ENCODE measurements at places on chromosomes 2 and 18.

- no peak for DNase-seq
Observed at GRCh38 chr2:240466579-240467148, 31.2 kb downstream of the GPC1 start.

DNA sequence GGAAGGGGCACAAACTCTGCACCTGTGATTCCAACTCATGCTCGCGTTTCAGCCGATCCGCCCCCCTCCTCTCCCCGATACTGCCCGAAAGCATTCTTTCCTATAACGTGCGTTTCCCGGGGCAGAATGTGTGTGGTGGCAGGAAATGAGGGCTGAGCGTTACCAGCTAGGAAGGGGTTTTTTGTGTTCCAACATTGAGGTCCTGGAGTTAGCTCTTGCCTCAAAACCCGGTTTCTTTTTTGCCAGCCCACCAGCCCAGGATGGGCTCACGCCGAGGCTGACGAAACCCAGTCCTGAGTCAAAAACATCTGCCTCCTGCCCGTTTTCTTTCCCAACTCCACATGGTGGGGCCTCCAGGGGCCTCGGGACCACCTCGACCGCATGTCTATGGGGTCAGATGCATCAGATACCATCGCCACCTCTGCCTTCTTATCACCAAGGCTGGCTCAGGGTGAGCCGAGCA, 113.7 kb upstream of the COPS8 start:
- no peak for DNase-seq

DNA sequence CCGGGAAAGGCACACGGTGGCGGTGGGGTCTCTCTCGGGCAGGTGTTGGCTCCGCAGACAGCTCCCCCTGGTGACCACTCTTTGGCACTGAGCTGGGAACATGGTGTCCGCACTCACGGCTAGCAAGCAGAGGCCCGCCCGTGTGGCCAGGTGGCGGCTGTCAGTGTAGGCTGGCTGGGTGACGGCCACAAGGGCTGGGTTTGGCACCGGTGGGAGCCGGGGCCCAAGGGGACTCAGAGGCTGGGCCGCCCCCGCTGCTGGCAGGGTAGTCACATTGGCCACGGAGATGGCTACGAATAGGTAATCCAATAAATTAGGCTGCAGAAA, 1071.7 kb downstream of the RPIA start:
- no peak for DNase-seq

GRCh38 chr2:16330012-16330411, 335.6 kb downstream of the CYRIA start:
- DNase-seq = no peak

GRCh38 chr2:109375656-109376055, 238.1 kb downstream of the SEPTIN10 start:
- no peak for DNase-seq

GRCh38 chr2:65939687-65940086, 495.2 kb upstream of the MEIS1 start:
- DNase-seq = no peak

- DNase-seq = no peak
Observed at GRCh38 chr18:29226213-29226612, 1049.3 kb upstream of the CDH2 start.
